Panc1 (cell line): ENCODE measurements at places on chromosomes 4 and X. TPM values are rescaled to one million over a fixed set of nuclear protein-coding genes. Genes with fewer than 3 reads are reported as not detected.

DNA sequence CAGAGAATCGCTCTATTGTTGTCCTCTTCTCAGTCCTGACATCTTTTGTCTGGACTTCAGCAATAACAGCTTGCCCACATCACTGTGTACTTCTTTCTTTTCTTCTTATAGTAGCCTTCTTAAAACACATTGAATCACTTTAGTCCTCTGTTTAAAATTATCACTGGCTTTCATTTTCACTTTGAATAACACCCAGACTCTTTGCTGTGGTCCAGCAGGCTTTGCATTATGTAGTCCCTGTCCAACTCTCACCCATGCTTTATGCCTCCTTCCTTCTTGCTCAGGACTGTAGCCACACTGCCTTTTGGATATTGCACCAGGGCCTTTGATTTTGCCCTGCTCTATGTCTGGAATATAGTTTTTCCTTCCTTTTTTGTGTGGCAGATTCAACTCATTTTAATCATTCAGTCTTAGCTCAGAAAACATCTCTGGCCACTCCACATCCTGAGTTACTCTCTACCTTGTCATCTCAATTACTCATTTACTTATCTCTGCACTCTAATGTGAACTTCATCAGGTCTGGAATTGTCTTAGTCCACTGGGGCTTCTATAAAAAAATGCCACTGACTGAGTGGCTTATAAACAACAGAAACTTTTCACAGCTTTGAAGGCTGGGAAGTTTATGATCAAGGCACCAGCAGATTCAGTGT lies 168.2 kb downstream of the C4orf33 start:
- DNase-seq, result no peak

- no peak for DNase-seq
Observed at GRCh38 chr4:4423706-4424498, 37.0 kb downstream of the NSG1 start.

DNA sequence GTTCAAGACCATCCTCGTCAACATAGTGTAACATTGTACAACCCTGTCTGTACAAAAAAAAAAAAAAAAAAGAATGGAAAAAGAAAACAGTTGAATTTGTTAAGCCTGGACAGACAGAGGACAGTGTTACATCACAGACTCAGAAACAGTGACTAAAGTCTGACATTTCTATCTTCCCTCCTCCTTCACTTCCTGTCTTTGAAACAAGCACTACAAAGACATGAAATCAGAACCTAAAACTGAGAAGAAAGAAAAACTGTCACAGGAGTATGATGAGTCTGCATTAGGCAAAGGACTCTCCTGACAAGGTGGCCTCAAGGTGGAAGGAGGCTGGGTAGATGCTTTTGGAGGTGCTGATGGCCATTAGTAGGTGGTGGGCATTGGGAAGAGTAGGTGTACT lies 126.7 kb downstream of the RBM47 start:
- no peak for DNase-seq

DNA sequence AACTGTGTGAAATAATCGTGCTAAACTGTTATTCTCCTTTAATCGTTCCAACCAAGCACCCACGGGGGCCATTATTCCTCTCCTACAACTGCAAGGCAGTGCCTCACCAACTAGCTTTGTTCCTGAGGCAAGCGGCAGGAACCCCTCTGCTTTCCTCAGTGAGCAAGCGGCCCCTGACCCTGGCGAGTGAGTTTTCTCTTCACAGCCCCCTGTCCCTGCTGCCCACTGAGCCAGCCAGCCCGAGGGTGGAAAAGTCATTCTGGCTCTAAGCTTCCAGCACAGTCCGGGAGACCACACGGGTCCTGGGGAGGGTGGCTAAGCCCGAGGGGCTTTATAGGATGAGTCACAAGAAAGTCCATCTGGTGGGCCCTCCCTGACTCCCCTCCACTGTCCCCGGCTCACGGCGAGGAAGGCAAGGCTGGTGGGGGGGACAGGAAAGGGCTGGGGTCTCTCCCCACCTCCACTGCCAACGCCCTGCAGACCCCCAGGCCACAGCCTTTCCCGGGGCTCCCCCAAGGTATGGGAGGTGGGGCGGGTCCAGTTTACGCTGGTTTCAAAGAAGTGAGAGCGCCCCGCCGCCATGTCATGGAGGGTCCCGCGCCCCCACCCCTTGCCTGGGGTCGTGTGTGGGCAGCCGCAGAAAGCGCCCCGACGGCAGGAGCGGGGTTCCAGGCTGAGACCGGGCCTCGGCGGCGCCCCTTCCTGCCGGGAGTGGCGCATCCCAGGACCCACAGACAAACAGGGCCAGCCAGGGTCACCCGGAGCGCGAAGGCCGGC lies 45.0 kb downstream of the CPLX1 start:
- DNase-seq, result no peak

- DNase-seq, result no peak
Observed at GRCh38 chrX:43573441-43574015, 82.6 kb upstream of the MAOA start.

- DNase-seq, result no peak
Observed at GRCh38 chrX:124440695-124441094, 94.3 kb downstream of the SH2D1A start.

GRCh38 chr4:53227451-53227850 lies 138.4 kb downstream of the SCFD2 start:
- DNase-seq, result no peak

DNA sequence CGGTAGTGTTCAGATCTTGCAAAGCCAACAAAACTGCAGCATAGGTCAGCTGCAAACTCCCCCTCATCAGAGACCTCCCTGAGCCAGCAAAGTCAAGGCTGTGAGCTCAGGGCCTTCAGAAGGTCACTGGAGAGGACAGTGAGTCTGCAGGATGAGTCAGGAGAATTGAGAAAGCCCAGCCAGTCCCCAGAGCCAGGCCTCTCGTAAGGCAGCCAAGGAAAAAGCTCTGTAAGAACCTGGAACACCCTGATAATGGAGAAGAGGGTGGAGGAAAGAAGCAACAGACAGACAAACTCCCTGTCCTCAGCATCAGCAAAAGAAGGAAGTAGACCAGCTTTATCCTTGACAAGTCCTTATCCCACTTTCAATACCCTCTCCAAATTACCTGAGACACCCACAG lies 33.0 kb downstream of the GRIA3 start:
- DNase-seq, result no peak

- DNase-seq, result no peak
Observed at GRCh38 chrX:71098302-71098701, 2.7 kb downstream of the FOXO4 start.

GRCh38 chr4:128565565-128566186 lies 243.8 kb upstream of the JADE1 start:
- DNase-seq, result no peak

DNA sequence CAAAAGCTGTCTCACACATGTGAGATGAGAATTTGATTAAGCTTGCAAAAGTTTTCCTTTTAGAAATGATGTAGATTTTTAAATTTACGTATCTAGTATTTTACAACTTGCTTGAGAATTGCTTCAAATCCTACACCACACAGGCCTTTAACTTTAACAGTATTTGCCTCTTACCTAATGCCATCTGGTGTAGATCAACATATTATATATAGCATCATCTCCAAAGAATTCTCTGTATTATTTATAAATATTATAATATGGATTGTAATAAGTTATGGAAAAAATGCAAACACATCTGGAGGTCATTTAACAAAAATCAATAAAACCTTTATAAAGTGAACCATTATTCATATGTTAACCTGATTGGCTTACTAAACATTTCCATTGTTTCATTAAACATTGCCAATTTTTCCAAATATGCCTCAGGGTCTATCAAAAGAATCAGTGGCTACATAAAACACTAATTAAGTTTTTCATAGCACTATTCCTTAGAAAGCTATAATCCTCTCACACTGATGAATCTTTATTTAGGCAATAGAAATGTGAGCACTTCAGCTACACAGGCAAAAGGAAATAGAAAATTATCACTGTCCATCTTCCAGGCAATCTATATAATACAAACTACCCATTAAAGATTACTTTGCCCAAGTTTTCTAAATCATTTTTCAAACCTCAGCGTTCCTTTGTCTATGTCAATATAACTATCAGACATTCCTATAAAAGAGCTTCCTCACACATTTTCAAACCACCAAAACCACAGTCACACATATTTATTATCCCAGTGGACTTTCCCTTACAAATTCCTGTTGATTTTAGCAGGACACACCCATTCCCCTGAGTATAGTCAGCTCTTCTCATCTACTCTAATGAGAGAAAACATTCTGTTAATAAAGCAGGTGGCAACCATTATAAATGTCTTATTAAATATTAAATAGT lies 83.5 kb upstream of the INTU start:
- no peak for DNase-seq

The AGTR2 gene
- 0.05 TPM for total RNA-seq

The CLGN gene
- 5.4 TPM for total RNA-seq

The TLL1 gene
- 0.41 TPM for total RNA-seq

The PABPC4L gene
- total RNA-seq, result not detected

The CCNB3 gene
- total RNA-seq, result 0.64 TPM

The TLR3 gene
- total RNA-seq, result 0.41 TPM

The VCX gene
- not detected for total RNA-seq

The ADAMTS3 gene
- 0.39 TPM for total RNA-seq

The TIGD2 gene
- 3.6 TPM for total RNA-seq
